Bronchial smooth muscle cell (primary cell): ENCODE measurements at places on chromosomes 2 and 18. TPM values are rescaled to one million over a fixed set of nuclear protein-coding genes. Genes with fewer than 3 reads are reported as not detected.

The DYNAP gene
- not detected in 2 replicates for total RNA-seq

The ITM2C gene
- 87.8 and 144 TPM in 2 replicates for total RNA-seq

The KCTD1 gene
- total RNA-seq = 5.5 and 7.2 TPM in 2 replicates

The SLC8A1 gene
- 35.1 and 82.7 TPM in 2 replicates for total RNA-seq

The ONECUT2 gene
- total RNA-seq = under 0.01 TPM in 1 of 2 replicates, not detected in the other

The ARL5A gene
- 27.7 and 33.9 TPM in 2 replicates for total RNA-seq

The FSHR gene
- under 0.01 TPM in 1 of 2 replicates, not detected in the other for total RNA-seq

The L3MBTL4 gene
- under 0.01 and 0.16 TPM in 2 replicates for total RNA-seq

The ASNSD1 gene
- 47.9 and 51.1 TPM in 2 replicates for total RNA-seq

The GPC1 gene
- total RNA-seq = 61.6 and 68.6 TPM in 2 replicates

The KHK gene
- 0.32 and 1.3 TPM in 2 replicates for total RNA-seq

The DSEL gene
- 35.7 and 74.9 TPM in 2 replicates for total RNA-seq

The GRHL1 gene
- 0.16 and 0.52 TPM in 2 replicates for total RNA-seq
